CD4-positive, alpha-beta T cell treated with Interleukin-6 at 100 ng/mL for 8 hours (primary cell): ENCODE measurements at places on chromosomes 3 and 15.

- DNase-seq: no peak
Observed at GRCh38 chr3:46395766-46396530, 10.9 kb downstream of the CCR5AS start.

GRCh38 chr15:33298631-33299030 is 12.1 kb upstream of the RYR3 start:
- no peak for DNase-seq

GRCh38 chr3:47370887-47371697 is 9.7 kb upstream of the PTPN23 start:
- DNase-seq: peak; percentile 17

- DNase-seq: no peak
Observed at GRCh38 chr3:26840272-26840870, 217.8 kb downstream of the LRRC3B start.

DNA sequence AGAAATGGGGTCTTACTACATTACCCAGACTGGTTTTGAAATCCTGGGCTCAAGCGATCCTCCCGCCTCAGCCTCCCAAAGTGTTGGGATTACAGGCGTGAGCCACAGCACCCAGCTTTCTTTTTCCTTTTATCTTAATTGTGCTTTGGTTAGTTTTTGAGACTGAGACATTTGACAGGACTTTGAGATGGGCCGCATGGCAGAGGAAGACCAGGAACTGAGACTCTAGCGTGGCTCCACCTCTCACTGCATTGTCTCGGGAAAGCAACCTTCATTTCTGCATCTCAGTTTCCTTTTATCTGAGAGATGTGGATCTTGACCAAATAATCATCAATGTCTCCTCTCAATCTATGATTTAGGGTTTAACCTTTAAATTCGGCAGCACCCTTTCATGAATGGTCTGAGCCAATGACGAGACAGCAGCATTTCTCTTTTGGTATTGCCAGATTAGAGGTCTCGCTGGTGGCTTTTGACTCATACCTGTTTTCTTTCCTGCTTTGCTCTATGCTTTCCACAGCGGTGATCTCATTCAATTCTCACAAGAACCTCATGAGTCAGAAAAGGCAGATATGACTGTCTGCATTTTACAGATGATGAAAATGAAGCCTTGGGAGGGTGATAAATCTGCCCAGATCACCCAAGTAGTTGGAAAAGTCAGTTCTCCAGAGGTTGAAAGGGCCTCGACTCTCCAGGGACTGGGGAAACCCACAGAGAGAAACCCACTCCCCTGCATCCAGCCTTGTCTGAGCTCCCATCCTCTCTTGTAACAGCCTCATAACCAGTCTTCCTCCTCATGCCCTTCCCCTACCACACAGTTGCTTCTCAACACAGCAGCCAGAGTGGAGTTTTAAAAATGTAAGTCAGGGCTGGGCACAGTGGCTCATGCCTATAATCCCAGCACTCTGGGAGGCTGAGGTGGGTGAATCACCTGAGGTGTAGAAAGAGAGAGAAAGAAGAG is 84.8 kb upstream of the FOXB1 start:
- peak; percentile 30 for DNase-seq

GRCh38 chr3:36893826-36894225 is 51.0 kb downstream of the TRANK1 start:
- DNase-seq: no peak

GRCh38 chr15:63672775-63673174 is 75.6 kb downstream of the FBXL22 start:
- no peak for DNase-seq

DNA sequence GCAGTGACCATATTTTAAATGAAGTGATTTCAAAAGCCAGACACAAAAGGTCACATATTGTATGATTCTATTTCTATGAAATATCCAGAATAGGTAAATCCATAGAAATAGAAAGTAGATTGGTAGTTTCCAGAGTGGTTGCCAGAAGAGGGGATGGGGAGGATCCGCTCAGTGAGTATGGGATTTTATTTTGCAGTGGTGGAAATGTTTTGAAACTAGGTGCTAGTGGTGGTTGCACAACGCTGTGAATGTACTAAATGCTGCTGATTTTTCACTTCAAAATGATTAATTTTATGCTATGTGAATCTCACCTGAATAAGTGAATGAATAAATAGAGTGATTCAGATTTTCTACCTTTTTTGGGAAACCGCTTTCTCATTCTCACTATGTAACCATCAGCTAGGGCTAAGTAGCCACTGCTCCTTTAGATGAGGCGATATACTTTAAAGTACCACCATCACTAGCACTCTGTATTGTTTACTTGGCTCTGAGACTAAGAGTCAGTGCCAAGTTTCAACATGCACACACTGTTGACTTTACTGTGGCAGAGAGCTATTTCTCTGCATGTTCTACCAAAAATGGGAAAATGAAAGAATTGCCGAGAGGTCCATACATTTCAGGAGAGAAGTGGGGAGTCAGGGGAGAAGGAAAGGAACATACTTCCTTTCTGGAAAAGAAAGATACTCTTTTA is 90.7 kb upstream of the GOLIM4 start:
- no peak for DNase-seq

- DNase-seq: no peak
Observed at GRCh38 chr3:156321945-156322344, 201.6 kb downstream of the KCNAB1 start.

GRCh38 chr3:53775018-53775417 is 71.2 kb downstream of the CHDH start:
- DNase-seq: no peak

DNA sequence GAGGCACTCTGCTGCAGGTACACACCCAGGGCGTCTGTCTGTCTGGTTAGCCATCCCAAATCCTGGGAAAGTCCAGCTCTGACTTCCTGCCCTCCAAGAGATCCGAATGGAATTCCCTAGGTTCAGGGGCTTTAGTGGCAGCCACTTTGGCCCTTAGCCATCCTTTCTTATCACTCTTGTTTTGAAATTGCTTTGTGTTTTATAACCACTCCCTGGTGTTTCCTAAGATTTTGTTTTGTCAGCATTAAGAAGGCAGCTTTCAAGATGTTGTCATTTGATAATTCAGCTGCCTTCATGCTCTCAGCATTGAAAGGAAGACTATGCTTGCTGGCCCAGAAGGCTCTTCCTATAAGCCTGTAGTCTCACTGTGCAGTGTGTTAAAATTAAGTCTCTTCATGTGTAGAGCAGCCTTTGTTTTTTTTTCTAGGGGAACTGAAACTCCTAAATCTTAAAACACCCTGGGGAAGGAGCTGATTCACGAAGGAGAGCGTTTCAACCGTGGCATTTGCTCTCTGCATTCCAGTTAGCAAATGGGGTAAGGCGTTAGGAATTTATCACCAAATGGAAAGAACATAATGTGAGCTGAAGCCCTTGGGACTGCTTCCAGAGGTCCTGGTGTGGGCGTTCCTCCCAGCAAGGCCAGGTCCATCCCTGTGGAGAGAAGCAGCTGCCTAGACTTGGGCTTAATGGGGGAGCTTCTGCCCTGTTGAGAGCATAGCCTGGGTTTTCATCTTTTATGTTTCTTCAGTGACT is 14.2 kb upstream of the CLEC3B start:
- DNase-seq: no peak

DNA sequence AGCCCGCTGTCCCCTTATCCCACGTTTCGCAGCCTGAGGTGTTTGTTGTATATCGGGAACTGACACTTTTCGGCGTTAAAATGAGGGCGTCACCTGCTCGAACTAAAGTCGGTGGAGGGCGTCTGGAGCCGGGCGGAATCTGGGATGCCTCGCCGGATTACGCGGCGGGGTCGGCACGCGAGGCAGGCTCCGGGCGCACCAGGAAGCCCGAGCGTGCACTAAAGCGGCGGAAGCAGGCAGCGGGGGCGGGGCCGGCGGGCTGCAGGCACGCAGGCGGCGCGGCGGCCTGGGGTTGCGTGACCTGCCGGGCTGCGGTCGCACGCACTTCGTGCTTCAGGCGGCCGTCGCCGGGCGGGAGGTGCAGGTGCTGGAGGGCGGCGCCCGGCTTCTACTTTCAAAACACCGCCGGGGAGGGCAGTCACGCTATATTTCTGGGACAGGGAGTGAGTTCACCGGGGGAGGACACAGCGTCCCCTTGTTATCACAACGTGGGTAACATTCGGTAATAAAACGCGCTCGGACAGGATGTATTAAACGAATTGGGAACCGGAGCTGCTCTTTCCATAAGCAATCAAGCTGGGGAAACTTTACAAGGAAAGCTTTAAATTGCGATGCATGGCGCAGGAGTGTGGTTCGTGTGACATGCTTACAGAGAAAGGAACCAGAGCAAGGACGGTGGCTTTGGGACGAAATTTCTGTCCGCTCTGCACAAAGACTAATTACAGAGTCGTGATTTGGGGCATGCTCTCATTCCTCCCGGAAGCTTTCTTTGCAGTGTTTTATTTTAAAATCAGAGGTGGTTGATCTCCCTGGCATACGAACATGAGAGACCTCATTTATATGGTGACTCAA is 9.1 kb upstream of the LEKR1 start:
- DNase-seq: peak; percentile 90

DNA sequence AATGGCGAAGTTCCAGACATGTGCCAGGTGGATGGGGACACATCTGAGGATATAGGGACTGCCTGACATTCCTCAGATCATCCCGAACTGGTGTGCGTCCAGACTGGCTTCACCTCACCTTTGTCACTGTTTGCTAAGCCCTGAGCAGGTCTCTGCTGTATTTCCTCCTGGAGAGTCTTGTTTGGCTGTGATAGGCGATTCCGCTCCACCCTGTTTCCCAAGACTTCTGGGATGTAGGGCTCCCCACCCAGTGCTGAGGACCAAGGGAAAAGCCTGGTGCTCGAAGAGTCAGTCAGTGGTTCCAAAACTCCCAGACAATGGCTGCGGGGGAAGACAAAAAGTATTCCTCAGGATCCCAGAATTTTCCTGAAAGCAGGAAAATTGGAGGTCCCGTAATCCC is 11.1 kb upstream of the FURIN start:
- DNase-seq: no peak

- DNase-seq: no peak
Observed at GRCh38 chr3:106337116-106337515, 468.3 kb upstream of the CBLB start.

DNA sequence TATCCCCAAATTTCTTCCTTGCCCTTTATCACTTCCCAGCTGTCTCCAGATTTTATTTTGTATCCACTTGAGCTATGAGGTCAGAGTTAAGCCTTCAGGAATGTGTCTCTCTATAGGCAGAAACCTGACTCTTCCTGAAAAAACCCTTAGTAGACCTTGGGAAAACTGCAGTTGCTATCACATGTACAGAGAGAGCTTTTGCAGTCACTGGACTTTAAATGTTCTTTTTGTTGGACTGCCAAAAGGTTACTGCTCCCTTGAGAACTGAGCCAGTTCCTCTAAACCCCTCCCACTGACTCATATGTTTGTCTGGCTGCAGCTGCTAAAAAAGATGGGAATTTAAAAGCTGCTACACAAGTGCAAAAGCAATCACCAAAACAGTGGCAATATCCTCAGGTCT is 169.1 kb upstream of the CCDC54 start:
- DNase-seq: no peak

DNA sequence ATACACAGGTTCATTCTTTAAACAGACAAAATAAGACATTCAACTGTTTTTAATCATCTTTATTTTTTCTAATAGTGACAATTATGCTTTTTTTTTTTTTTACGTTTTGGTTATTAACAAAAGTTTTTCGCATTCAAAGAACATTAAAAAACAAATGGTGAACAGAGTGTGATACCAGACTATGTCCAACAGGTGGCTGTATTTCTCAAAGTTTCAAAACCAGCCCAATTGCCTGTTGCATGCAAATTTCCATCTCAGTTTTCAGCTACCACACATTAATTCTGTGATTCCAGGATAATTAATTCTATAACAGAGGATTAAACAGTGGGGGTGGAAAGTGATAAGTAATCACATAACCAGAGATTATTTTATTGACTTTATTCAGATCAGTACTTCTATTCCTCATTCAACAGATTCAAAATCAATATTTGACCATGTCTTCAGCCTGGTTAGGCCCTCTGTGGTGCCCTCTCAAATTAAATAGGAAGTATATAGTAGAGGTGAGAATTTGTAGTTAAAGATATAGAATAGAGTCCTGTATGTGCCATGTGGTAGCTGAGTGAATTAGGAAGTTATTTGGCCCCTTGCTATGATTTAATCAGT is 122.2 kb upstream of the DCBLD2 start:
- no peak for DNase-seq

DNA sequence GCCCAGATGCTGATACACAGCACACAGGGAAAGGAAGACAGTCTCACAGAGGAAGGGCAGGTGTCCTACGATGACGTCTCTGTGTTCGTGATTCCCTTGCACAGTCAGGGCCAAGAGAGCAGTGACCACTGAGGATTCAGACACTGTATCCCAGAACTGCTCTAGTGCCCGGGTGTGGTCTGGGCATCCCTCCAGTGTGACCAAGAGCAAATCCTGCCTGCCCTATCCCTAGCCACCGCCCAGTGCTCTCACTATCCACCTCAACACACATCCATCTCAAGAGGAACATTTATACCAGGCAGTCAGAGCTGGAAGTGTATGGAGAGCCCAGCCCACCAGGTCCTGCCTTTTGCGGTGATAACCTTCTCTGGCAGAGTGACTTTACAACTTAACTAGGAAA is 4.1 kb downstream of the PPM1M start:
- DNase-seq: no peak
